ENCODE measurements at places on chromosomes 6 and 20.

GRCh38 chr20:22688485-22688884, 104.1 kb upstream of the FOXA2 start:
- no peak for DNase-seq

DNA sequence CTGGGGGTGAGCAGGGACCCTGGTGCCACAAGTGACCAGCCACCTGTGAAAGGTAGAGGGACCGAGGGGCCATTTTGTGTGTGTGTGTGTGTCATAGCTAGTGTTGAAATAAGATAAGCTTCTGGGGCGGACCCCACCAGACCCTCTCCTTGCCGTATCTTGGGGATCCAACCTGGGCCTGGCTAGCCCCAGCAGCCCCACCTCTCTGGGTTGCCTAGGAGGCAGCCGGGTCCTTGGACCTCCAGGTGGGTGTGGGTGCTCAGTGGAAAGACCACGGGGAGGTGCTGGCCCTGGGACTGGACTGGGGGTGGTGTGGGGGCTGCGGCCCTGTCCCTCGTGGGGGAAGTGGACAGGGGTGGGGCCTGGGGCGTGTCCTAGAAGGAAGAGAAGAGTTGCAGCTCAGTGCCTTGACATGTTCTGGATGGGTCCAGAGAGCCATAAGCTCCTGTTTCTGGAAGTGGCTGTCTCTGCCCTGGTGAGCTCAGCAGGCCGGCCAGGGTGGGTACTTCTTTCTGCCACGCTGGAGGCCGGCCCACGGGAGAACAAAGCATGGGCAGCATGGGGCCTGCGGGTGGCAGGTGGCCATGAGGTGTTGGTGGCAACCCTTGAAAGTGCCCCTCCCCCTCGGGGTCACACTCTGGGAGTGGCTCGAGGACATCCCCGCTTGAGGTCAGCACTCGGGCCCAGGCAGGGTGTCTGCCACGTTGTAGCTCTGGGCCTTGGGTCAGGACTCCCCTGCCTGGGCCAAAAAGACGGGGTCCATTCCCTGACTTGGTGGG, 8.4 kb downstream of the RBBP8NL start:
- DNase-seq = no peak

DNA sequence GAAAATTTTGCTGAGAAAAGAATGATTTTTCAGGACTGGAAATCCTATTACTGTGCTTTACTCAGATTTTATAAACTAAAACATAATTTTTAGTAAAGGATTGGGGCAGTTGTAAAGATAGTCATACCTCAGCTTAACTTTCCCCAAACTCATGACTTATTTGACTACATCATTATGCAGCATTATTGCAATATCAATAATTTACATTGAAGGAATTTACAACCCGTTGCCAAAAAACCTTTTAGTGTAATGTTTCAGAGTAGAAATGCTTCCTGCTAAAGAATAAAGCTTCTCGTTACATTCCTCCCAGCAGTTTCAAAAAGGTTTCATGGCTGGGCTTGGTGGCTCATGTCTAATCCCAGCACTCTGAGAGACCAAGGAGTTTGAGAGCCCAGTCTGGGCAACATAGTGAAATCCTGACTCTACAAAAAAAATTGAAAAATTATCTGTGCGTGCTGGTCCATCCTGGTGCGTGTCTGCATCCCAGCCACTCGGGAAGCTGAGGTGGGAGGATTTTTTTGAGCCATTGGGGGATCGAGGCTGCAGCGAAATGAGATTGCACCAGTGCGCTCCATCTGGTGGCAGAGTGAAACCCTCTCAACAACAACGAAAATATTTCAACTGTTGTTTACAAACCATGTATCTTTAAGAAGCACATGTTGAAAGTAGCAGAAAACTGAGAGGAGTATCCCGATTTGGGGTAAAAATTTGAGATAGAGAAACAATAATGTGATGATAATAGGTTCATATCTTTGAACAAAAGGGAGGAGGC, 4.4 kb downstream of the AMD1 start:
- DNase-seq = no peak

- no peak for DNase-seq
Measured at GRCh38 chr6:33197431-33198048, 2.9 kb downstream of the RXRB start.

GRCh38 chr6:4398791-4399190, 263.4 kb upstream of the ECI2 start:
- no peak for DNase-seq

GRCh38 chr20:21526776-21527175, 12.9 kb upstream of the NKX2-2 start:
- DNase-seq = no peak
